Stimulated activated CD8-positive, alpha-beta memory T cell treated with anti-CD3 and anti-CD28 coated beads, Interleukin-7, amount 100 ng/mL, for 1 hour (primary cell): ENCODE measurements at places on chromosomes 16 and 17.

DNA sequence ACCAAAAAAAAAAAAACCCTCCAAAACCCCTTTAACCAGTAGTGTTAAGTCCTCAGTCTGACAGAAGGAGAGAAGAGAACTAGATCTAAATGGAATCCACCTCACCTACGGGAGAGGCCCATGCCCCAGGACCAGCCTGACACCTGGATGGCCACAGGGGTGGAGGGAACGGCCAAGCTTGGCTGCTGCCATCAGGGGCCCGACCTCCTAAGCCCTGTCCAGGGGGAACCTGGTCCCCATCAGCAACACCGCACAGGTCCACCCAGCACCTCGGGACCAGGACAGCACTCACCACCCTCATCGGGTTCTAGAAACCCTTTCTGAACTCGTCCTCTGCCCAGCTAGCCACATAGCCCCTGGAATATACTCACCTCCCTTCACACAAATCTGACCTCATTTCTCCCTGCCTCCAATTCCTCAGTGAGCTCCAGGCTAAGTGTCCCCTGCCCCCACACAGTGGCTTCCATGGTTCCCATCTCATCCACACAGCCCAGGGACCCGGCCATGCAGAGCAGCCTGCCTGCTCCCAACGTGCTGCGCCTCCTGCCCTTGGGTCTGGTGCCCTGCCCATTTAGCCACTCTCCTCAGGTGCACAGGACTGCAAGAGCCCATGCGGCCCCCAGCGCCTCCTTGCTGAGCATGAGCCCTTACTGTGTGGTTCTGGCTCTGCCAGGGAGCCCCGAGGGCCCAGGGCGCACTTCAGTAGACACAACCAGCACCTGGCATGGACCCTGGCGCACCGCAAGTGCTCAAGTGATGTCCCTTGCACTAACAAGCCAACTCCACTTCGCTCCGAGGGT lies 18.3 kb upstream of the CYTH1 start:
- no peak for DNase-seq

- DNase-seq, result no peak
Measured at GRCh38 chr16:11914210-11915113, 1.3 kb downstream of the GSPT1 start.

- no peak for DNase-seq
Measured at GRCh38 chr17:64200080-64201032, 62.7 kb downstream of the TEX2 start.

- DNase-seq, result no peak
Measured at GRCh38 chr17:32927724-32928585, at the start of gene TMEM98. TMEM98 (plus strand) TSS chr17:32928153; CDS start chr17:32931529, 3,376 bp downstream.

- DNase-seq, result no peak
Measured at GRCh38 chr17:81941484-81942166, 4.5 kb upstream of the PYCR1 start.

DNA sequence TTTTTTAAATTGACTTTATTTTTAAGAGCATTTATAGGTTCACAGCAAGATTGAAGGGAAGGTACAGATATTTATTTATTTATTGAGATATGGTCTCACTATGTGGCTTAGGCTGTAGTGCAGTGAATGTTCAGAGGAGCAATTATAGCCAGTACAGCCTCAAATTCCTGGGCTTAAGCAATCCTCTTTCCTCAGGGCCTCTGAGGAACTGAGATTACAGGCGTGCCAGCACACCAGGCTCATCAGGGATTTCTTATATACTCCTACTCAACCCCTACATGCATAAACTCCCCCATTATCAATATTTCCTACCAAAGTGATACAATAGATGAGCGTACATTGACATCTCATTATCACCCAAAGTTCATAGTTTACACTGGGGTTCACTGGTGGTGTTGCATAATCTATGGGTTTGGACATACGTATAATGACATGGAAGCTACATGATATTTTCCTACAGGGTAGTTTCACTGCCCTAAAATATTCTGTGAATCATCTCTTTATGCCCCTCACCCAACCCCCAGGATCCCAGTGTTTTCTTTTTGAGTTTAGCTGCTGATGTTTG lies 33.5 kb downstream of the HS3ST3B1 start:
- DNase-seq, result no peak

DNA sequence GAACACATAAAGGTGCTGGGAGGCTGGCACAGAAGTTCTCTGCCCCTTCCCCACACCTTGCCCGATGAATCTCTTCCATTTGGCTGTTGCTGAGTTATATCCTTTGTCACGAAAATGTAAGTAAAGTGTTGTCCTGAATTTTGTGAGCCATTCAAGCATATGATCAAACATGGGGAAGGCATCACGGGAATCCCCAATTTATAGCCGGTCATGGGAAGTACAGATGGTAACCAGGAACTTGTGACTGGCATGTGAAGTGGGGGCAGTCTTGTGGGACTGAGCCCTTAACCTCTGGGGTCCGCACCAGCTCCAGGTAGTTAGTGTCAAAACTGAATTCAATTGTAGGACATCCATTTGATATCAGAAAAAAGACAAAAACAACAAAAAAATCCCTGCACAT lies 13.2 kb downstream of the TOM1L2 start:
- no peak for DNase-seq

DNA sequence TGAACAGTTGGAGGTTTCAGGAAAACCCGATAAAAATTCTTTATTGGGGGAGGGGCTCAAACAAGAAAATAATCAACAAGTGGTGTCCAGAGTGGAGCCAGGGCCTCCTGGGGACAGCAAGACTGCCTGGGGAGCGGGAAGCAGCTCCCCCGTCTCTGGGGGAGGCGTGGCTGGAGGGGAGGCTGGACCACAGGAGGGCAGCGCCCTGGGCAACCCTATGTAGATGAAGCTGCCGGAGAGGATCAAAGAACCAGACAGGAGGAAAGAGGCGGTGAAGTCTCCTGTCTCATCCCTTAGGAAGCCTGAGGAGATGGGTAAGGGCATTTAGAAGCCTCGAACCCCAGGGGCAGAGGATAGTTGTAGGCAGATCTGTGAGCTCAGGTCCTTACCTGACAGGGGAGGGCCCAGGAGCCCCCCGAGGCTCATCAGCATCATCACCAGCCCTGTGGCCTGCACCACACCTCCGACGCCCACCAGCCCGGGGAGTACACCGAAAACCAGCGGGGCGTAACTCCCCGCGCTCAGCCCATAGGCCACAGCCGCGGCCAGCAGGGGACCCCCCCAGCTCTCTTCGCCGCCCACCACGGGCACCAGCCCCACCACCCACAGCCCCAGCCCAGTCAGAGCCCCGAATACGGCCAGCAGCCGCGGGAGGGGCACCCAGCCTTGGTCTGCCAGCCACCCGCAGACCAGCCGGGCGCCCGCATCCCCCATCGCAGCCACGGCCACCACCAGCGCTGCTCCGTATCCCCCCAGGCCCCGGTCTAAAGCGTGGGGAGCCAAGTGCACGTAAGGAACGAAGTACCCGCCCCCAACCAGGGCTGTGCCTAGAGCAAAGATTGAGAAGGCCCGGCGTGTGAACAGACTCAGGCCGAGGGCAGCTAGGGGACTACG lies 2.0 kb downstream of the SLC16A11 start:
- DNase-seq, result no peak

DNA sequence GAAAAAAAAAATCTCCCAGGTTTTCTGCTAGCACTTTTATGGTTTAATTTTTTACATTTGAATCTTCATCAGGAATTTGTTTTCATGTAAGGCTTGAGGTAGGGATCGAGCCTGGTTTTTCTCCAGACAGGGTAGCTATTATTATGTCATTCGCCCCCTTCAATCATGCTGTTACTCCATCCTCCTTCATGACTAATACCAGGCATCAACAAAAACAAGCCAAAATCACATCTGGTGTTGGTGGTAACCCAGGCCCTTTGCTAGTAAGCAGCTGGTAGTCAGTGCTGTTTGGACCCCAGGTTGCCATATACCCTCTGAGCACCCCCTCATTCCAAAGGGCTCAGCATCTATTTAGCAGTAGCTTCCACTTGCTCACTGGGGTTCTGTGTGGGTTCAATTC lies 29.5 kb downstream of the DRC3 start:
- DNase-seq, result no peak

GRCh38 chr16:1772362-1772907 lies at the start of gene EME2:
EME2 (plus strand) TSS chr16:1772810; CDS start chr16:1773228, 418 bp downstream.
- no peak for DNase-seq

DNA sequence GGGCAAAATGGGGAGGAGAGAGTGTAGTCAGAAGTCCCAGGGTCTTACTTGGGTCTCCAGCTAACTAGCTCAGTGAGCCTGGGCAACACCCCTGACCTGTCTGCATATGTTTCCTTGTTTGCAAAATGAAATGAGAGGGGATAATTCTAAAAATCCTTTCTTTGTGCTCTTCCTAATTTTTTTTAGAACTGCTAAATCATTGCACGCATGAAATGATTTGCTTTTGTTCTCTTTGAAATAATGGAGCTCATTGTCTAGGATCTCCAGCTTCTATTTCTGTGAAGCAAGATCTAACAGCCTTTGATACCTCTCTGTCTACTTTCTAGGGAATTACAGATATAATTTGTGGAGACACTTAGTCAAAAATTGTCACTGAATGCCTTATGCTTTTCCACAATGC lies 181.3 kb downstream of the CDH13 start:
- no peak for DNase-seq

GRCh38 chr16:57060323-57061083 lies 31.9 kb upstream of the CPNE2 start:
- DNase-seq, result no peak

GRCh38 chr17:78510141-78511075 lies 66.8 kb downstream of the DNAH17 start:
- no peak for DNase-seq

DNA sequence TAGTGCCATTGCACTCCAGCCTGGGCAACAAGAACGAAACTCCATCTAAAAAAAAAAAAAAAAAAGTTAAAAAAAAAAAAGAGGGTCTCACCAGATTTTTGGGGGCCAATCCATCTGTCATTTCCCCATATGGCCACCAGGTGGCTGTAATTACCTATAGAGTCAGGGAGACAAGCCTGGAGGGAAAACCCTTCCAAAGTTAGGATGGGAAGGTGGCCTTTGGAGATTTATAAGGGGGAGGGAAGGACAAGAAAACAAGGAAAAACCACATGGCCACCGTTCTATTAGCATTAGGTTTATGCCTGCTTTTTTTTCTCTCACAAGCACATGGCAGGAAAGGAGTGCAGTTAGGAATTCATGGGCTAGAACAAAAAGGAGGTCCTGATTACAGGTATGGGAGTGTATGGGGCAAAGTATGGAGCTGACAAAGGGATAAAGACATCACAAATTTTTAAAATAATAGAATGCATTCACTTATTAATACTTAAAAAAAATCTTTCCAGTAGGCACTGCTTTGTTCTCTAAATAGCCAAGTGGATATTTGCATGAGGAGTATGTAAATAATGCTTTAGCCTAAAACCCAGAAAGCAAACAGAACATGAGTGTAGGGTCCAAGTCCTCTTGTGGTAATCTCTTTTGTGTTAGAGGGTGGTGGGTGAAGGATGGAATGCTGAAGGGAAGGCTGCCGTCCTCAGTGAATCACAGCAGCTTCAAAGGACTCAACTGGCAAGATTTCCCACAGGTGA lies 5.1 kb downstream of the CYB5D1 start:
- DNase-seq, result no peak

- DNase-seq, result no peak
Measured at GRCh38 chr16:31271621-31272190, 11.9 kb downstream of the ITGAM start.

DNA sequence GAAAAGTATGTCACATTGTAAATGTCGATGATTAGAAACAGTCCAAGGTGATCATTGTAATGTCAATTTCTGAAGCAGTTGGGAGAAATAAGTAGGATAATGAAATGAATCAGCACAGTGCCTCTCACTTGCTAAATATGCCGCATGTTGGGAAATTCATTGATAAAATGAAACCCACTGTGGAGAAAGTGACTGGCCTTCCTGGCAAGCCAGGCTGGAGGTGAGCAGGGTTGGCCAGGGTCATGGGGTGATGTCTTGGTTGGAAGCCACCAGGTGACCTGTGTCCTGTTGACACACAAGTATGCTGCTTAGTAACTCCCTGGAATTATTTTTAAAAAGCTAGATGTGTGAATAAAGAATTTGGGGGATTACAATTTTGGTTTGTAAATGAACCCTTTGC lies 14.9 kb upstream of the WNT9B start:
- no peak for DNase-seq

- no peak for DNase-seq
Measured at GRCh38 chr16:26688105-26688504, 378.6 kb upstream of the C16orf82 start.

- DNase-seq, result no peak
Measured at GRCh38 chr16:89765292-89765830, 44.0 kb downstream of the ZNF276 start.

DNA sequence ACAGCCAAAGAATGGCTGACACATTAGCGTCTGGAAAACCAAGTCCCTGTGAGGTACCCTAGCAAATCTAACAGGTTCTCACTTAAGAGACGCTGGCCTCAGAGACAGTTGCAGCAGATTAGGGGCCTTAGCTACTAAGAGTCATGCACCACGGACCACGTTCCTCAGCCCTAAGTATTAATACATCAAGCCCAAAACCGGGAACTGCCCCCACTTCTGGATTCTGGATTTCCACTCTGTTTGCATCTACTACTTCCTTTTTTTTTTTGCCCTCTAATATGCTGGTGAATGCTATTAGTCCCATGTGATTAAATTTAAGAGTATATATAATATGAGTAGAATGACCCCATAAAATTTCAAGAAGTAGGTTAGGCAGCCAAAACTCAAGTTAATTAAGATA lies 775 bp upstream of the TERB1 start:
- no peak for DNase-seq

- DNase-seq, result no peak
Measured at GRCh38 chr17:66235377-66235994, 6.3 kb upstream of the APOH start.

DNA sequence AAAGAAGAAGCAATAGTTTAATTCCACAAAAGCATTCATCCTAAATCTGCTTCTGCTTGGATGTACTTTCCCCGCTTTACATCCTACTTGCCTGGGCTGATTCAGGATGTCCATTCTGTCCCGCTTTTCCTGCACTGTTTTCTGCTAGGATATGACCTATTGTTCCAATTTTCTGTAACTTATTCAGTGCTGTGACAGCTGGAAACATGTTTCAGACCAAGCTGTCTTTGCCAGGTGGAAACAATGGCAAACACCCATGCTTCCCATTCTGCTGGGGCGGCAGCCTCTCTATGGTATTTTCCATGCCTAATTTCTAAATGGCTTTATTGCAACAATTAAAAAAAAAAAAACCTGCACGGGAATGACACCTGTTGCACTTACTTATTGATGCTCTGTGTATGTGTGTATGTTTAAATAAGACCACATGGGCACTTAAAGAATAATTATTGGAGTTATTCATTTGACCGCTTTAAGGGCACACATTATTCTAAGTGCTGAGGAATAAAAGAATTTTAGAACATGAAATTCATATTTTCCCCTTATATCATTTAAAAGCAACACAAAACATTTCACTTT lies 21.0 kb downstream of the COQ7 start:
- DNase-seq, result no peak
